ENCODE measurements at places on chromosomes 3 and 15.

- DNase-seq: no peak
Observed at GRCh38 chr3:151541178-151541577, 80.3 kb upstream of the IGSF10 start.

DNA sequence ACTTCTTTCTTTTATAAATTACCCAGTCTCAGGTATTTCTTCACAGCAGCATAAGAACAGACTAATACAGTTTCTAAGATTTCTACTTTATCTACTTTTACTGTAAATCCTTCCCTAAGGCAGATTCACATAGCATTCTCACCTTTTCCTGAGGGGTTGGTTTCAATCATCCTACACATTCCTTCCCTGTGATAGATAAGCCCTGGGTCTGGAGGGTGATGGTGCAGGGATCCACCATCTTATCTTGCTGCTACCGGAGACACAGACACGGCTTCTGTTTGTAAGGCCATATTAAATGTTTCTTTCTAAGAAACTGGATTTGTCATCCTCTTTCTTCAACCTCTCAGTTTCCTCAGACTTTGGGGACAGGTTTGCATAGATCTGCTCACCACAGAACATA is 6.1 kb downstream of the IQCF5 start:
- DNase-seq: no peak

DNA sequence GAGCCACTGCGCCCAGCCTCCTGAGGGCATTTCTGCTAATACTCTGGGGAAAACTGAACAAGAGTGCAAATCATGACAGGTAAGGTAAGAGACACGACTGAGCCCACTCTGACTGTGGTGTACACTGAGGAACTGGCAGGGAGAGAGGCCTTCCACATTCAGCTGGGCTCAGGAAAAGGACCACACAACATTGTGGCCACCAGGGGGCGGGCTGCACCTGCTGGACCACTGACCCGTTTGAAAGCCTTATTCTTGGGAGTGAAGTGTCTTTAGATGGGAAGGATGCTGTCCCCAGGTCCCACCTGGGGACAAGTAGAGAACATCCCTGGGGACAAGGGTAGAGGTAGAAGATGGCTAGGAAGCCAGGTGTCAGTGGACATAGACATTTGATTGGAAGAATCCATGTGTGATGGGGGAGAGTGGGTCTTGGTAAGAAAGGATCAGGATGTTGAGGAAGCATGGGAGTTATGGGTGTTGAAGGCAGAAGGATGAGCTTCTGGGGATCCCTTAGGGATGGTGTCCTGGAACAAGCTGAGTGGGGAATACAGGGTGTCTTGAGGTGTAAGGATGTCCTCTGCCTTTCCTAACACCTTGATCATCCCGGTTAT is 6.2 kb upstream of the CTDSPL start:
- peak; percentile 85 for DNase-seq

DNA sequence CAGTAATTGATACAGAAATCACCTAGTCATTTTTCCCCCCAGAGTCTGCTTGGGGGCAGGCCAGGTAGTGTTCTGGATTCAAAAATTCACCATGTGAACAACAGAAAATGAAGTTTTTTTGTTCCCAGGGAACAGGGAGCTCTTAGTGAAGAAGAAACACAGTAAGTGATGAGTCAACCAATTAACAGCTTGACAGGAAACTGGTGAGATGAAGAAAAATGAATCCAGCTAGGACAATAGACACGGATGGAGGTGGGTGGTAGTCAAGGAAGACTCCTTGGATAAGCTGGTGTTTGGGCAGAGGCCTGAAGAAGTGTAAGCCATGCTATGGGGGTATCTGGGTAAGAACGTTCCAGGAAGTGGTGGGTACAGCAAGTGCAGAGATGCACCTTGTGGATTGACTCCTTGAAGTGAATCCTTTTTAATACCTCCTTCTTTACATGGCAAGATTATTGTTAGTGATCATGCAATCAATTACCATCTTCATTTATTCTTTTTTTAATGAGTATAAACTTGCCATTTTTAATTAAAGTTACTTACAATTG is 339.9 kb upstream of the RGMA start:
- DNase-seq: no peak

DNA sequence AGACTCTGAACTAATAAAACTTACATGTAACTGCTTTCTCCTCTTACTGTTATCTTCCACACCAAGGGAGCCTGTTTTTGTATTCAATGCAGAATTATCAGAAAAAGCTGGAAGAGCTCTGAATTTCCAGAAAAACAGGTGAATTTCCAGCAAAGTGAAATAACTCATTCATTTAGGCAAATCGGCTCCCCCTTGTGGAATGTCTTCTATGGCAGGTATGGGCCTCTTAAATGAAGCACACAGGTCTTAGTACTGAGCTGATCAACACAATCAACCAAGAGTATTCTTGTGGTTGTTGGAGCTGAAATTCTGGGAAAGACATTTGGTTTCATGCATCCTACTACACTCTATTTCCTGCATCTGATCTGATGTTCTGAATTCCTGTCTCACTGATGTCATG is 31.0 kb upstream of the PTPRG start:
- no peak for DNase-seq

DNA sequence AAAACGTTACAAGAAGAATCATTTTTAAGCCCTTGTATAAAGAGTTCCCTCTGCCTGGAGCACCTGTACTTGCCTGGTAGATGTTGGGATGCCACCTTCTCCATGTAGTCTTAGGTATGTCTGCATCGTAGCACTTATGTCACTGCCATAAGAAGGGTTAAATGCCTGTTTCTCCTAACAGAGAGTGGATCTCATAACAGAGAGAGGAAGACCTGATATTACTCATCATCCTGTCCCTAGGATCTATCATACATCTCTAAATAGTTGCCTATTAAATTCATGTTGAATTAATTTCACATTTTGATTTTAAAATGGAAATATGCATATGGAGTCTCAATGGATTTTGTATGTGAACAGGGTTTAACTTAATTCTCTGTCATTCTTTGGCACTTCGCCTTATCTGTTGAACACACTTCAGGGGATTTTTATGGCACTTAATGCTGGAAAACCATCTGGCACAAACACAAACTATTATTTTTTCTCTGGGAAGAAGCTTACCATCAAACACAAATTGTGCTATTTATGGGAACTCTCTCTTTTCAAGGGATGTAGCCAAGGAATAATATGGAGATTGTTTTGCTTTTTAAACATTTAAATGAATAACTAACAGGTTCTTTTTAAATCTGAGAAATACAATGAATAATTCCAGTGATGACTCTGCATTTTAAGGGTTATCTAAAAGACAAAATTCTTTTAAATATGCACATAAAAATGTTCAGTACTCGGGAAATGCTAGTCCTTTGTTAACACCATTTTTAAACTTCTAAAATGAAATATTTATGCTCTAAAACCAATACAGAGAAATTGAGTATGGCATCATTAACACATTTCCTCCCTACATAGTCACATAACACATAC is 230.7 kb downstream of the ZNF385D start:
- no peak for DNase-seq

GRCh38 chr15:62998262-62998890 is 44.2 kb upstream of the TPM1 start:
- no peak for DNase-seq

- DNase-seq: no peak
Observed at GRCh38 chr15:68354923-68355322, 77.0 kb downstream of the ITGA11 start.

DNA sequence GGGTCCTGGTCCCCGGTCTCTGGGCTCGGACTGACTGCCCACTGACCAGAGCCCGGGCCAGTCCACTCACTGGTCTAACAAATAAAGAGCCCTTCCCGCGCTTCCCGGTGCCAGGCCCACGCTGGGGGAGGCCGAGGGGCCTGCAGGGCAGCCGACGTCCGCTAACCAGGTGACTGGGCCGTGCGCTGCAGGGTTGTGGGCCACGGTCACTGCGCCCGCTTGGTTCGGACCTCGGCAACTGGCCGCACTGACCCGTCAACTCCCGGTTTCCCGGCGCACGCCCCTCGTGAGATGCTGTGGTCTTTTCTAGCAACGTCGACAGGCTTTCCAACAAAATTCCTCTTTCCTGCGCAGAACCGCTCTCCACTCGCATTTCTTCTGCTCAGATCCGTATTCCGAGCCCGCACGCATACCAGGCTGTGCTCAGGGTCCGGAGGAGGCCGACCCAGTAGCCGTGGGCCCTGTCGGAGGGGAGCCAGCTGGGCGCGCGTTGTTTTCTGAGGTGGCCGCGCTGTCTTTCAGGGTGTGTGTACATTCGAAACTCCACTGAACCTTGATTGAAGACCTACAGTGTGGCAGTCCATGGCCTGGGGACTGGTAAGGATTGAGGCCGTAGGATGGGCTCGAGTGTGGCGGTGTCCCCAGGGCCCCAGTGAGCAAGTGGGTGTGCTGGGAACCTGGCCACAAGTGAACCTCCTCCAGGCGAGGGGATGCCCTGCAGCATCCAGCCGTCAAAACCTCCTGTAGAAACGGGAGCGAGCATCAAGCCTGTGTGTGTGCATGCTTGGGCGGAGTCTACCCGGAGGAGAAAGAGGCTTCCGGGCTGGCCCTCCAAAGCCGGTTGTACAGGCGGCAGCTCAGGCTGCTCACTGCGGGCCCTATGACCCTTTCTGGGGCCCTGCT is 875 bp upstream of the NT5DC2 start:
- DNase-seq: no peak

GRCh38 chr3:174618368-174619080 is 240.6 kb upstream of the NAALADL2 start:
- no peak for DNase-seq

DNA sequence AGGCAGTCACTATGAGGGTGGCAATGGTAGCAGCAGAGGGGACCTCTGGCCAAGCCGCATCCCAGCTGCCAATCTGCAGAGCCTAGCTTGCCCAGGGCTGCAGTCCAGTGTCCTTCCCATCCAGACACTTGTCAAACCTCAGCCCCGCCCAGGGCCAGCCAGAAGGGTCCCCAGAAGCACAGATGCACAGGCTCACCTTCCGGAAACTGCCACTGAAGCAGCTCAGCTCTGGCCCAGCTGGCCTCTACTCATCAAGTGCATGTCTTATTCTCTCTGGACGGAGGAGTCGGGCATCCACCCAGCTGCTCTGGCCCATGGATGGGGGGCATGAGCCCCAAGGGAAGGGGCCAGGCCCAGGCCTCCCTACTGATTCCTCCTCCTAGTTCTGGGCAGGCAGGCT is 69.2 kb downstream of the DNAJB8 start:
- DNase-seq: no peak

DNA sequence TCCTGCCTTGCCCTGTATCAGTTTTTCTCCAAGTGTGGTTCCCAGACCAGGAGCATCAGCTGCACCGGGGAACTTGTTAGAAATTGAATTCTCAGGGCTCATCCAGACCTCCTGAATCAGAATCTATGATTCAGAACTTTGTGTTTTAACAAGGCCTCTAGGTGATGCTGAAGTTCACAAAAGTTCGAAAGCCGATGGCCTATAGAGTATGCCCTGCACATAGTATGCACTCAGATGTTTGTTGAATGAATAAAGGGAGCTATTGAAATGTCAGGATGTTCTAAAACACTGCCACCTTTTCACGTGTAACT is 664 bp upstream of the LARP6 start:
- DNase-seq: no peak

DNA sequence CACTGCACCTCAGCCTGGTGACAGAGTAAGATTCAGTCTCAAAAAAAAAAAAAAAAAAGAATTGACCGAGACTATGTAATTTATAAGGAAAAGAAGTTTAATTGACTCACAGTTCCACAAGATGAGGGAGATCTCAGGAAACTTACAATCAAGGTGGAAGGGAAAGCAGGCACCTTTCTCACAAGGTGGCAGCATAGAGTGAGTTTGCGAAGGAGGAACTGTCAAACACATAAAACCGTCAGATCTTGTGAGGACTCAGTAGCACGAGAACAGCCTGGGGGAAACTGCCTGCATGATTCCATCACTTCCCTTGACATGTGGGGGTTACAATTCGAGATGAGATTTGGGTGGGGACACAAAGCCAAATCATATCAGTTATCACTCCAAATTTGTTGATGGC is 380.9 kb downstream of the EDEM1 start:
- DNase-seq: no peak

DNA sequence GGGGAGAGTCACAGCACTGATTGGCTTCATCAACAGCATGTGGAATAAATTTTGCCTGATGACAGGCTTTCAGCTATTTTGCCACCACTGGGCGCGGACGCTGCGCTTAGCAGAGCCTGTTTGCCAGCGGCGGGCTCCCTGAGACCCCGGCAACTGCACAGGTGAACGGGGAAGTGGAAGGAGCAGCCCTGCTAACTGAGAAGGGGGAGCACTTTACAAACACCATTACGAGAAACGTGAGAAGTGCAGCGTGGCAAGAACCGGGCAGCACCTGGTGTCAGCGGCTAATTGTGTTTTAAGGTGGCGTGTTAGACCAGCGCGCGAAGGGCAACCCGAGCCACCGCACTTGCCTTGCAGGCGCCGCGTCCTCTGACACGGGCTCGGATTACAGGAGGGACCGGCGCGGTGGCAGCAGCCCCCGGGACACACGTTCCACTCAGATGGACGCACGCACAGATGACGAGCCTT is 307.8 kb upstream of the ARRDC4 start:
- no peak for DNase-seq

DNA sequence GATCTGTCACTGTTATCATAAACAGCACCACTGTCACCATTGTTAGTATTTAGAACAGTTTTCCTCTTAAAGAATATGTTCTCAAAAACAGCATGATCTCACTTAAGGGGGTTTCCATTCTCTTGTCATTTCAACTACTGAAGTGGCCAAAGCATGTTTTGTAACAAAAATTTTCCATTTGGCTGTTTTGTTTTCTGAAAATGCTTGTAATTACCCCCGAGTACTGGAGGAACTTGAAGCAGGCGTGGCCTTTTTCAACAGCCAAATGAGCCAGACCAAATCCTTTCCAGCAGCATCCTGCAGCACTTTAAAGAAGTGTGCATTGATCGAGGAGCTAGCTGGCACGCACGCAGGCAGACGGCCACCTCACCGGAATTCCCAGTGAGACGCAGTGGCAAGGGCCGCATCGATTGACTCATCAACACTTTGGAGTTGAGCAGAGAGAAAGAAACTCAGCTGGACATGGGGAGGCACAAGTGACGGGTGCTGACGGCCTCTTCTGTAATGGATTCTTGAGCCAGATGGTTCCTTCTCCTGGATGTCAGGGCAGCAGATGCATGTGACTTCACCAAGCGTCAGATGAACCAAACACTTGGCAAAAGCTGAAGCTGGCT is 234.3 kb upstream of the IGF1R start:
- DNase-seq: no peak

- no peak for DNase-seq
Observed at GRCh38 chr3:180017846-180018245, 18.9 kb downstream of the PEX5L start.

DNA sequence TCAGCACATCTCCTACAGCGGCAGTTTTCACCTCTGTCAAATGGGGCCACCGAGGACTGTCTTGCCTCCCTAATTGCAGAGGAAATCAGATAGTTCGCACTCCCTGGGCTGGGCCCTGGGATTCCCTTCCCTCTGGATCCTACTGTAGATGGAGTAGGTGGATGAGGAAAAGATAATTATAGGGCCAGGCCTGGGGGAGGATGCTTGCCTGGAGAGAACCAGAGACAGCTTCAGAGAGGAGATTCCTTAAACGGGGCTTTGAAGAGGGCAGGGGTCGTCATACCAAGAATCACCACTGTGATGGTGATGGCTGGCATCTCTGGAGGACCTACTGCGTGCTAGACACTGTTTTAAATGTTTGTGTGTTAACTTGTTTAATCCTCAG is 50.8 kb upstream of the SLC6A6 start:
- DNase-seq: no peak

Measured in stimulated activated CD4-positive, alpha-beta T cell treated with anti-CD3 and anti-CD28 coated beads, Interleukin-2, amount 100 ng/mL, for 24 hours (primary cell).